ENCODE measurements at places on chromosomes 2 and 18. TPM values are rescaled to one million over a fixed set of nuclear protein-coding genes. Genes with fewer than 3 reads are reported as not detected.

The KIF1A gene
- total RNA-seq: 2.3 TPM

DNA sequence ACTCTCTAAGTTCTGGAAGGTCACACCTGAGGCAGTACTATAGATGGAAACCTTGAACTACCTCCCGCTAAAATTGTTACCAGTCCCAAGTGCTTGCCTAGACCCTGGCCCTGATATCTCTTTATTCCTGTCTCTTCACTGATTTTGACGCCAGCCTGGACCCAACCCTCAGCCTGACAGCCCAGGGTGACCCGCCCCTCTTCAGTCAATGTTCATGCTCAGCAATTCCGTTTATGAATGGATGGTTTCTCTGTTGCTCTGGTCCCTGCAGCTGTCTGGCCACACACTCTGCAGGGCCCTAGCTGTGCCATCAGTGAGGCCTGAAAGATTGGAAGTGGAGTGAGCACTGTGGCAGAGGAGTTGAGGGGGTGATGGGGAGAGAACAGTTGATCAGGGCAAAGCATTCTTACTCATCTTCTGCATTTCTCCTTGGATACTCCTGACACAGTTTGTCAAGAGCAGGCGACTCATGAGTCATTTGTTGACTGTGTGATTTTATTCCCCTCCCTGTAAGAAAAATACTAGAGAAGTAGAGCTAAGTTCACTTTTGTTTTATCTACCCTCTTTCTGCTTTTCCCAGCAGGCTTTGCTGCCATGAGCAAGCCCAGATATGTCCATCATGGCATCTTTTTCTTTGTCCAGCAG, 46.0 kb downstream of the NPAS2 start:
- no peak for DNase-seq
- H3K36me3 ChIP-seq: no peaks in the 10 kb centered on the region
- no peak overlapping the region for H3K4me3 ChIP-seq
- no peaks in the 10 kb centered on the region for H3K4me1 ChIP-seq
- no peaks in the 10 kb centered on the region for H3K27me3 ChIP-seq

DNA sequence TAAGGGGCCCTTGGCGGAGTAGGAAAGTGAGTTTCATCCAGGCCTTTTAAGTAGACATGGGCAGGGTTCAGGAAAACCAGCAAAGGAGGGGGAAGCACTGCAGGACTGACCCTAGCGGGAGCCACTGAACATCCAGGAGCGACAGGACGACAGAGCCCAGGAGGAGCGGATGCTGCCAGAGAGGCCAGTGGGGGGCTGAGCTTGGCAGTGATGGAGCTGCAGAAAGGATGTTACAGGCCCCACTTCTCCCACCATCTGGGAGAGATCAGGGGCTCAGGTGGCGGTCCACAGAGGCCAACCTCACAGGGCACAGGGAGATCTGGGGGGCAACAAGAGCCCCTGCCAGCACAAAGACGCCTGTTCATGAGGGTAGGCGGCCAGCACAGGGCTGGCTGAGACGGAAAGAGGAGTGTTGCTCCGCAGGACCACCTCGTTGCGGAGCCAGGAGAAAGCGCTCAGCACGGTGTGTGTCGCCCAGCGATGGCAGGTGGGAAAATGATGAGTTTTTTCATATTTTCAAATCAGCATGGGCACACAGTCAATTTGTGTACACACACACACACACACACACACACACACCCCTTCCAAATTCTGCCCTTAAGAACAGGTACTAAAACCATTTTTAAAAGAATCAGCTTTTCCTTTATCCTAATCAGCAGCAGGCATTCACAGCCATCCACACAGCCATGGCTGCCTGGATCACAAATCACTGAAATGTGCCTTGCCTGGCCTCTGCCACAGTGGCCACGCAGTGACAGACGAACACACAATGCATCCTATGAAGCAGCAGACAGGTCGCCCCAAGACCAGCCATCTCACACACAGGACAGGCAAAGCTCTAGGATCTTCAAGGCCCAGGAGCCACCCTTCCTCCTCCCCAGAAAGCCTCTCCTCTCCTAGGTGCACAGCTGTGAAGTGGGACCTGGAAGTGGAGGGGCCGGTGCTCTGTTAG, 63.2 kb downstream of the NDUFA10 start:
- no peak overlapping the region for H3K4me3 ChIP-seq
- H3K27ac ChIP-seq: no peak overlapping the region
- H3K27me3 ChIP-seq: no peaks in the 10 kb centered on the region
- peaks cover 20% of the 10 kb centered on the region for H3K36me3 ChIP-seq
- no peak for DNase-seq
- H3K4me1 ChIP-seq: peaks cover 21% of the 10 kb centered on the region

DNA sequence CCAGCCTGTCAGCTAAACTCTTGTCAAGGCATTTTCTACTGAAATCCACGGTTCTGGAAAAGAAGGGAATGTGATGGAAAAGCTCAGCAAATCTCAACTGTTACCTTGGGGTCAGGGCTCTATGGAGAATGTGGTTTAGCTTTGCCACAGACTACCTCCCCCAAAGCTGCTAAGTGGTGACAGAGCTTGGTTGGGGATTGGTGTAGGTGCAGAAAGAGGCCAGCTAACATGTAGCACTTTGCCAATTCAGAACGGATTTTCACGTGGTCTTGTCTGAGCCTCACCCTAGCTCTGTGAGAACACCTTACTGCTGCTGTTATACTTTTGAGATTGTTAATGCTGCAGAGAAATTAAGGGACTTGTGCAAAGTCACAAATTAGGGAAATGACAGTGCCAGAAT, 331.1 kb downstream of the RND3 start:
- no peaks in the 10 kb centered on the region for H3K27me3 ChIP-seq
- no peaks in the 10 kb centered on the region for H3K36me3 ChIP-seq
- H3K27ac ChIP-seq: no peak overlapping the region
- H3K4me1 ChIP-seq: peaks cover 7% of the 10 kb centered on the region

GRCh38 chr18:35127201-35127600, 86.0 kb downstream of the MAPRE2 start:
- no peak overlapping the region for H3K27ac ChIP-seq
- H3K27me3 ChIP-seq: no peaks in the 10 kb centered on the region
- peaks cover 15% of the 10 kb centered on the region for H3K36me3 ChIP-seq
- no peaks in the 10 kb centered on the region for H3K4me1 ChIP-seq
- H3K4me3 ChIP-seq: no peak overlapping the region
- DNase-seq: no peak

GRCh38 chr18:48771641-48772375, 179.0 kb downstream of the SMAD7 start:
- no peaks in the 10 kb centered on the region for H3K27me3 ChIP-seq
- DNase-seq: no peak
- peaks cover 7% of the 10 kb centered on the region for H3K4me1 ChIP-seq
- peaks cover 6% of the 10 kb centered on the region for H3K36me3 ChIP-seq
- no peak overlapping the region for H3K27ac ChIP-seq
- no peak overlapping the region for H3K4me3 ChIP-seq

Measured in lung (tissue), 17 donors.